Erythroblast (primary cell): ENCODE measurements at places on chromosomes 7 and 10.

DNA sequence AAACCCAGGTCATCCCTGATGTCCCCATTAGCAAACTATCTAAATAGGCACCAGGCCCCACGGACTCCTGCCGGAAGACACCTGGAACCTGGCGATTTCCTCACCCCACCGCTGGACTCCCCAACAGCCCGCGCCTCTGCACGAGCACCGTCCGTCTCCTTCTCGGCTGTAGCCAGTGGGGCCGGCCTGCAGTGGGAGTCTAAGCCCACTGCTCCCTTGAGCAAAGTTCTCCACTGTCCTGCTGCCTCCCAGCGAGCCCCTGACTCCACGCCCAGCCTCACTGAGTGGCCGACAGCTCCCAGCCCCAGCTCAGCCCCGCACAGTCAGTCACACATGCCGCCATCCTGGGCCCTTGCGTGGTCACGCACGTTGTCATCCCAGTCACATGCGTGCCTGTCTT is 211.3 kb upstream of the PPP2R2D start:
- no peak for DNase-seq

GRCh38 chr10:44416936-44417335 is 32.0 kb upstream of the CXCL12 start:
- DNase-seq = no peak

GRCh38 chr10:22934726-22935125 is 6.9 kb downstream of the ARMC3 start:
- DNase-seq = no peak

- DNase-seq = no peak
Observed at GRCh38 chr7:74017125-74017524, 10.8 kb upstream of the ELN start.

DNA sequence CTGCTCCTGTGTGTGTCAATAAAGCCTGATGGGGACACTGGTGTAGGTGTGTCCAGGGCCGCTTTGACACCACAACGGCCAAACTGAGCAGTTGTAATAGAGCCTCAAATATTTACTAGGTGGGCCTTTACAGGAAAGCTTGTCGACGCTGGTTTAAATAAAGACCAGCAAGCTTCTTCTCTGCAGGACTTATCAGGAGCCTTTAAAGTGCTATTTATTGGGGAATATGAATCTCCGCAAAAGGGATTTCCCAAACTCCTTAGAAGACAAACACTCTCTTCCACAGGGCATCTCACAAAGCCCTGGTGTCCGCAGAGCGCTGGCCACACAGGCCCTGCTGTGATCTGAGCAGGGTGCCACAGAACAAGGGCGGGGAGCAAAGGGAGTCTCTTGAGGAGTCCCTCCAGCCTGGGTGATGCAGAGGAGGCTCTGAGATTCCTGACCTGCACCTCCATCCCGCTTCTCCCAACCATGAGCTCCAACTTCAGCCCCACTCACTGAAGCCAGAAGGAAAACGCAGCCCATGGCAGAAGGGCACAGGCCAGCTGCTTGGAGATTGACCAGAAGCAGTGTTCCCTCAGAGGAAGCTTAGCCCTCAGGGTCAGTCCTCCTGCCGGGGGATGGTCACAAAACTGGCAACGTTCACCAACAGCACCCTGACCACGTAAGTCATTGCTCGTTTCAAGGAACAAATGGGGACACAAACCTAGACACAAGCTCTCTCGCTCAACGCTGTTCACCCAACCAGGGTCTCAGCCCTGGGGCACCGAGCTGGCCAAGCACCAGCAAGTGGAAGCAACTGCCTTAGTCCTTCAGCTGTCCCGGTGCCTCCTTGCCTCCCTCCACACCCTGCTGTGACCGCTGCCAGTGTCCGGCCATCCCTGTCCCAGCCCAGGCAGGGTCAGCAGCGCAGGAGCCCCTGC is 129.5 kb downstream of the OAT start:
- DNase-seq = no peak

- DNase-seq = no peak
Observed at GRCh38 chr10:12409161-12409560, 59.8 kb downstream of the CAMK1D start.

DNA sequence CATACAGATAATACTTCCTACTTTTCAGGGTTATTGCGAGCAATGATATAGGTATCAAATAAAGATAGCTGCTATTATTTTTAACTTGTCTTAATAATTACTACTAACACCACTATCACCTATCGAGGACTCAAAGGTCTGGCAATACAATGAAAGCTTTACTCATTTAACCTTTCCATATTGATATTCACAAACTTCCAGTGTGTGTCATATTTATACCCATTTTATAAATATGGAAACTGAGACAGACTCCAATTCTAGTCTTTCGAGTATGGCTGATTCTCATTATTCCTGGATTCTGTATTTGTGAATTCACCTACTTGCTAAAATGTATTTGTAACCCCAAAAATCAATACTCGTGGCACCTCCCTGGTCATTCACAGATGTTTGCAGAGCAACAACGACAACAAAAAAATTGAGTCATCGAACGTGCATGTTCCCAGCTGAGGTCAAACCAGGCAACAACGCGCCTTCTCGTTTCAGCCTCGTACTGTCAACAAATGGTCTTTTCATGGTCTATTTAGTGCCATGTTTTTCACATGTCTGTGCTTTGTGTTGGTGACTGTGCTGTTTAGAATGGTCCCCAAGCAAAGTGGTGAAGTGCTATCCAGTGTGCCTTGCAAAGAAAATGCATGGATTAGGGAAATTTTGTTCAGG is 51.7 kb downstream of the SMURF1 start:
- no peak for DNase-seq

DNA sequence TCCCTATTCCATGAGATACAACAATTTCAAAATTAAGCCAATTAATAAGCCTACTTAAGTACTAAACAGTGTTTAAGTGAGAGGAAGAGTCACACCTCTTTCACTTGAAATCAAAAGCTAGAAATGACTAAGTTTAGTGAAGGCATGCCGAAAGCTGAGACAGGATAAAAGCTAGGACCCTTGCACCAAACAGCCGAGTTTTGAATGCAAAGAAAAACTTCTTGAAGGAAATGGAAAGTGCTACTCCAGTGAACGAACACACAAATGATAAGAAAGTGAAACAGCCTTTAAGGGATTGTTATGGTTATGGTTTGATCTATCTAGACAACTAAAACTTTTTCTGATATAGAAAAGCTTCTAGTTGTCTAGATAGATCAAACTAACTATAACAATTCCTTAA is 135.4 kb upstream of the KMT2E start:
- DNase-seq = no peak

GRCh38 chr7:362402-363096 is 72.6 kb downstream of the FOXL3 start:
- no peak for DNase-seq

DNA sequence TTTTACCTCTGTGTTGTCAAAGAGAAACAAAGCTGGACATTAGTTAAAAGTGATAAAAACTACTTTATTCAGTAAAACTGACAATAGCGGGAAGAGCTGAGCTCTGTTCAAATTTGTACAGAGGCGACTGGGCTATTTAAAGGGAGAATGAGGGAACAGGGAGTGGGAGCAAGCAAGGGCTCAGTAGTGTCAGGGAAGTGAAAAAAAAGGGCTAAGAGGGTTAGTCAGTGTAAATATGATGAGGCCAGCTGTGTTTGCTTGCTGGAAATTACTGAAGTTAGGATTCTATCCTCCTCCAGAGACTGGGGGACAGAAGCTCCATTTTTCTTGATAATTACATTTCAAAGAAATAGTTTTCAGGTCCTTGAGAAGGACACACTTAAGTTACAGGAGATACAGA is 232.5 kb downstream of the SH2D4B start:
- DNase-seq = no peak

GRCh38 chr7:1769286-1770200 is 99.5 kb downstream of the ELFN1 start:
- no peak for DNase-seq

DNA sequence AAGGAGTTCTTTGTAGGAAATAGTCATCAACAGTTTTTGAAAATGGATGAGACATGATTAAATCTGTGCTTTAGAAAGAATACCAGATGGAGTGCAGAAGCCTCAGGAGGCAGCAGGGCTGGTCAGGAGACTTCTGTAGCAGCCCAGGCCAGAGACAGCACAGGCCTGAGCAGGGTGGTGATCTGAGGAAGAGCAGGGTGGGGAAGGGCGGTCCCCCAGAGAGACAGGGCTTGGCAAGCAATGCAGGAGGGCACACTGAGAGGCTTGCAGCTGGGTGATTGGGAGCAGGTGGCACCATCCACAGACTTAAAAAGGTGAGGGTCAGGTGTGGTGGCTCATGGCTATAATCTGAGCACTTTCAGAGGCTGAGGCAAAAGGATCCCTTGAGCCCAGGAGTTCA is 4.3 kb upstream of the SMKR1 start:
- DNase-seq = no peak

DNA sequence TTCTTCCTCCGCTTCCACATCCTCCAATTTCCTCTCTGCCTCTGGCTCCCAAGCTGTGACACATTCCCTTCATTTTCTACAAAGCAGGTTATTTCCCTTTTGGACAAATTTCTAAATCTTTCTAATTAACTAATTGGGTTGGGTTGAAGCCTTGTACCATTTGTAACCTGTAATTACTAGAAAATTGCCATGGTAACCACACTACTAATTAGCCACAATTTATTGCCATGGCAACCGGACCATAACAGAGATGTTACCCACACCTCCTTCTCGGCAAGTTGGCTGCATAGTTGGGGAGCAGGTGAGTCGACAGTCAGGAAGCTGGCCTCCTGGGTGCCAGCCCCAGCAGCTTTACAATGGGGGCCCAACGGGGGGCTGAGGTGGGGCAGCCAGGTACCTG is 61.6 kb downstream of the GOLGA7B start:
- DNase-seq = no peak

GRCh38 chr10:31116226-31116625 is 84.6 kb upstream of the ZNF438 start:
- no peak for DNase-seq

DNA sequence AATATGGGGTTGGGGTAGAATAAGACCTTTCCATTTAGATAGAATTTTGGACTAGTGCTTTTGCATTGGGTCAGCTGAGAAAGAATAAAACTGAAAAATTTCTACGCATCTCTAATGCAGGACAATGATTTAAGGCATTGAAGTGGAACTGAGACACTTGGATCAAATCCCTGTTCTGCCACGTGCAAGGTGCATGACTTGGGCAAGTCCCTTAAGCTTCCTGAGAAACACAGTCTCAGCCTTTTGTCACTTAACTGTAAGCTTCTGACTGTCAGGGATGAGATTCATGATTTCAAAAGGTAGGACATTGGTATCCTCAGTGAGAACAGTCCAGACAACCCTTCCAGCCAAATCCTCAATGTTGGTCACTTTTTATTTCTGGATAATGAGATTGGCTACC is 59.2 kb downstream of the ENTPD1 start:
- DNase-seq = no peak

DNA sequence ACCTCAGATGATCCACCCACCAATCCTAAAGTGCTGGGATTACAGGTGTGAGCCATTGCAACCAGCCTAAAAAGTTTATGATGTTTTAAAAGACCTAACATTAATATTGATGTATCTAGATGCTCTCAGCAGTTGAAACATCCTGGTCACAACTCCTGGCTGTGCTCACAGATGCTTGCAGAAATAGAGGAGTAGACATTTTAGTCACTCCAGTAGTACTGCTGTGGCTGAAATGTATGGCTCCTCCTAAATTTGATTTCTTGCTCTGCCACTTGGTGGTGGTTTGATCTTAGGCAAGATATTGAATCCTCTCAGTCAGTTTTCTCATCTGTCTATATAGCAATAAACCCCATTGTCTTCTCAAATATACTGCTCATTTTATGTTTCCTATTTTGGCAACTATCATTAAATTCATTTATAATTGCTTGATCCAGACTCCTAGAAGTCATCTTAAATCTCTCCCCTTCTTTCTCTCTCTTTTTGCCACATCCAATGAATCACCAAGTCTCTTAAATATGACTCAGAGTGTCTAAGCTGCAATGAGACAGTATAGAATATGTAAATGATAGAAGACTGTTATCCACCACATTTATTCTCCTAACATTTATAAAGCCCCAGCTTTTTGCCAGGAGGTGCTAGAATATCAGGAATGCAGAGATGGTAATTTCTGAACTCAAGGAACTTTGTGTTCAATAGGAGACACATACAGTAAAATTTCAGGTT is 78.1 kb upstream of the NRBF2 start:
- no peak for DNase-seq

DNA sequence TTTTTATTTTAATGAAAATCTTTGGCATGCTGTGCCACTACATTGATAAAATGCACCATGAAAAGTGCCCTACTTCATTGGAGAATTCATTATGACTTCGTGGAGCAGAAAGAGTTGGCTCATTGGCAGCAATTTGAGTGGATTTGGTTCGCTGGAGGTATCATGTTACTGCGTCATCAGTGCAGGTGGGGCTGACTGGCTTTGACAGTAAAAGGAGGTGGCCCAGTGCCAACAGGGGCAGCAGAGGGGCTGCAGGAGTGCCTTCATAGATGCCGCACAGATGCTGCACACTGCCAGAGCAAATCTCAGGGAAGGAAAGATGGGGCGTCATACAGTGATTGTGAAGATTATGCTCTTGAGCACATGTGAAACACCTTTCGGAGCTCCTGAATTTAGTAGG is 22.2 kb downstream of the FZD1 start:
- DNase-seq = no peak

- no peak for DNase-seq
Observed at GRCh38 chr10:48549236-48549635, 55.6 kb downstream of the ARHGAP22 start.

DNA sequence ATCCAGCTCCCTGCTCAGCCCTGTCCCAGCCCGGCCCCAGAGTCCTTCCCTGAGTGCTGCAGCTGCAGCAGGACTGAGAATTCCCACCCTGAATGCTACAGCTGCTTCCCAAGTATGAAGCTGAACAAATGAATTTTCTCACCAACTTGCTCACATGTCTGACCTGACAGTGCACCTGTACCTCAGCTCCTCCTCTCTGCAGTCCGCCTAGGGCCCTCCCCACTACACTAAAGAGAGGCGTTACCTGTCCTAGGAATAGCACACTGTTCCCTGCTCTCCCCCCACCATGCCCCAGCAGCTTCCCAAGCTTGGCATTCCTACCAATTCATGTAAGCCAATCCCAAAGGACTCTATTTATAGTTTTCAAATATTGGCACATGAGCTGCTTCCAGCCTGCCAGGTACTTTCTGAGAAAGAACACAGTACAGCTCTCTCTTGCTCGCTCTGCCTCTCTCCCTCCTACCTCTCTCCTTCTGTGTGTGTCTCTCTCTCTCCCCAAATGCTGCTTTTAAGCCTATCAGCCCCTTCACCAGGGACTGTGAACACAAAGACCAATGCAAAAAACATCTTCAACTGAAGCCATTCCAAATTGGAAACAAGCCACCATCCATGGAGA is 400.1 kb downstream of the TNS3 start:
- DNase-seq = no peak

- DNase-seq = no peak
Observed at GRCh38 chr7:134850066-134850465, 70.6 kb downstream of the CALD1 start.

DNA sequence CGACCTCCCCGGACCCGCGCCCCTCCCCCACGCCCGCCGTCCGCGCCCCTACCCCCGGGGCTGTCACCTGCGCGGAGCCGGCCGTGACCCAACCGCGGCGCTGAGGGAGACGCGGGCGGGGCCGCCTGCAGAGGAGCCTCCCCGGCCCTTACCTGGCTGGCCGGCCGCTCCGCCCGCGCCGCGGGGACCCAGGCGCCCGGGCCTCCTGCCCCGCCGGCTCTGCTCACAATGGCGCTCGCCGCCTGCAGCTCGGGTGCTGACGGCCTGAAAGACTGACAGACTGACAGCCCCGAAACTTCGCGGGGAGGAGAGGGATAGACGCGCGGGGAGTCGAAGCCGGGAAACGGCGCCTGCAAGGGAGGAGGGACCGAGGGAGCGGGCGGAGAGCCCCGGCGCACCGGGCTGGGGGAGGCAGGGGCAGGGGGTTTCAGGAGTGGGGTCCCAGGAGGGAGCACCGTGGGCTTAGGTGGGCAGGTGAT is 393 bp downstream of the ZNF467 start:
- DNase-seq = peak; percentile 35
